ENCODE measurements at places on chromosomes 5 and 9.

DNA sequence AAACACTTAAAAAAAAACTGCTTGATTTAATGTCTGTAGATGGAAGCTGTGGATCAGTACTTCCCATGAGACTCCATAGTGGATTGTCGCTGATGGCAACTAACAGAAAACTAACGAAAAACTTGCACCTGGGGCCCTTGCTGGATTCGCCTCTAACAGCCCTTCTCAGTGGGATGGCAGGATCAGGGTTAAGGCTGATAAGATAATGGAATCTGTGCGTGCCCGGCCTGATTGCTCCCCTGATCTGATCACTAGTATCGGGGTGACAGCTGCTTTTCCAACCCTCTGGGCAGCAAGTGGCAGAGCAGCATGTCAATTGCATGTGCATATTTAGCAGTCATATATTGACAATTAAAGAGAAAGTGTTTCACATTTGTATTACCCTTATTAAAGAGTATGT, 185.8 kb upstream of the ELAVL2 start:
- DNase-seq, result no peak

DNA sequence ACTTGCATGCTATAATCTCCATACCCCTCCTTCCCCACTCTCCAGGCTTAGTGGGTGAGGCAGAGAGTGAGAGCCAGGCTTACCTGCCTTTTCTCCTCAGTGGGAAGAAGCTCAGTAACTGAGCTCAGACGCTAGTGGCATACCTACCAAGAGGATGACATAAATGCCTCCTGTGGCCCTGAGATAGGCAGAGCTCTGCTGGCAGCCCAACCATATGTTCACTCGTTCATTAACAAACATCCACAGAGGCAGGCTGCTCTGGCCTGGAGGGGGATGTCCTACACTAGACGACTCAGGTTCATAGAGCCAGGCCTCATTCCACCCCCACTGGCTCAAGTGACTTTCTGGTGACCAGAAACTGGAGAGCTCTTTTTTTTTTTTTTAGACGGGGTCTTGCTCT, 81.3 kb downstream of the THBS4 start:
- DNase-seq, result no peak

DNA sequence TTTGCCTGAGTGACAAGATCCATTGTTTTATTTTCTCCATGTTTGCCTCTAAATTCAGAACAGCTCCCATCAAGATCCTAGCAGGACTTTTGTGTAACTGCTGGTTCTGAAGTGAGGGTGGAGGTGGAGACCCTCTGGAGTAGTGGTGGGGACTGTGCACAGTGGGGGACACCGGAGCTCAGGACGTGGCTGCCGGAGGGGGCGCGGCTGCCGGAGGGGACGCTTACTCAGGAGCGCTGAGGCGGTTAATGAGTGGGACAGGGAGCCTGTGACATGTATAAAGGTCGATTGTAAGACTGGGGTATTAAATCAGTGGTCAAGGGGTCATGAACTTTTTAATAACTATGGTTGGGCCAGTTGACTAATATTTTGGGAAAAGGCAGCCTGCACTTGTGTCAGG, 127.0 kb upstream of the CACNA1B start:
- no peak for DNase-seq

DNA sequence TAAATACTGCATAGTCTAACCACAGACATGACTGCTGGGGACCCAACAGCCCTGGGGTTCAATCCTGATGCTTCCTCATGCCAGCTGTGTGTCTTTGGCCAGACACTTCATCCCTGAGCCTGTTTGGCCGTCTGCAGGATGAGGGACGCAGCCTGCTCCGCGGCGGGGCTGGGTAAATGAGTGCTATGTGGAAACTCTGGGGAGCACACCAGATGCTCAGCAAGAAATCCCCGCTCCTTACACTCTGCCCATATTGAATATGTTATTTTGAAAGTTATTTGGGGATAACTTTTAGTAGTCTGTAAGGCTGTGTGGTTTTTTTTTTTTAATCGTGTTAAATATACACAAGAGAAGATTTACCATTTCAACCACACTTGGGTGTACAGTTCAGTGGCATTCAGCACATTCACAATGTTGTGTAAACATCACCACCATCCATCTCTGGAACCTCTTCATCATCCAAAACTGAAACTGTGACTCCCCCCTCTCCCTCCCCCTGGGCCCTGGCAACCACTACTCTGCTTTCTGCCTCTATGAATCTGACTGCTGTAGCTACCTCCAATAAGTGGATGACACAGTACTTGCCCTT, 42.7 kb downstream of the SH3PXD2B start:
- DNase-seq, result no peak

DNA sequence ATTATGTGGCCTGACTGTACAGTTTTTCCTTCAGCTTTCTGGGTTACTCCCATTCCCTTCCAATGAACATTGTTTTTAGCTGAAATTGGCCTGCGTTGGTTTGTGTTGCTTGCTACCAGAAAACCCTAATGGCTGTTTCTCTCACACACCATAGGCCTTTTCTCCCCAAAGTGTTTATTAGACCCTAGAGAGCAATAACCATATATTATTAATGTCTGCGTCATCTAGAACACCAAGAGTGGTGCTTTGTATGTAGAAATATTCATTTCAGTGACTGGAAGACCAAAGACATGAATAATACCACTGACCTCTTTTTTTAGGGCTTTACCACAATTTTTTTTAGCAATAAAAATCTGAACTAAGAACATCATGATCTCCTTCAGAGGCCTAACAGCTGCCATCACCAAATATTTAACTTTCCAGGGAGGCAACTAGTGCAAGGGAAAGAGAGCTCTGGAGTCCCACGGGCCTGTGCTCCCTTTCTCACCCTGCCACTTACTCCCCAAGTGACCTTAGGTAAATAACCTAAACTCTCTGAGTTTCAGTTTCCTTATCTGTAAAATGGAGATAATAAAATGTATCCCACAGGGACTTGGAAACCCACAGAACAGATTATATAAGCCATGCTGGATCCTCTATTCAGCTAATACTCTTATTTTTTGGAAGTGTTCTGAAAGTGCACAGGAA, 201.9 kb upstream of the ISL1 start:
- DNase-seq, result no peak

GRCh38 chr5:179187681-179188575, 127.8 kb downstream of the ZNF354C start:
- no peak for DNase-seq

- no peak for DNase-seq
These were observed 73.1 kb downstream of the MAN2A1 start for GRCh38 chr5:109762821-109763220.

Data from stimulated activated CD8-positive, alpha-beta memory T cell treated with anti-CD3 and anti-CD28 coated beads, Interleukin-2, amount 100 ng/mL, for 1 hour (primary cell).